ENCODE measurements at places on chromosomes 7 and 10.

- no peak for DNase-seq
Measured at GRCh38 chr7:132368246-132368900, 207.9 kb downstream of the PLXNA4 start.

DNA sequence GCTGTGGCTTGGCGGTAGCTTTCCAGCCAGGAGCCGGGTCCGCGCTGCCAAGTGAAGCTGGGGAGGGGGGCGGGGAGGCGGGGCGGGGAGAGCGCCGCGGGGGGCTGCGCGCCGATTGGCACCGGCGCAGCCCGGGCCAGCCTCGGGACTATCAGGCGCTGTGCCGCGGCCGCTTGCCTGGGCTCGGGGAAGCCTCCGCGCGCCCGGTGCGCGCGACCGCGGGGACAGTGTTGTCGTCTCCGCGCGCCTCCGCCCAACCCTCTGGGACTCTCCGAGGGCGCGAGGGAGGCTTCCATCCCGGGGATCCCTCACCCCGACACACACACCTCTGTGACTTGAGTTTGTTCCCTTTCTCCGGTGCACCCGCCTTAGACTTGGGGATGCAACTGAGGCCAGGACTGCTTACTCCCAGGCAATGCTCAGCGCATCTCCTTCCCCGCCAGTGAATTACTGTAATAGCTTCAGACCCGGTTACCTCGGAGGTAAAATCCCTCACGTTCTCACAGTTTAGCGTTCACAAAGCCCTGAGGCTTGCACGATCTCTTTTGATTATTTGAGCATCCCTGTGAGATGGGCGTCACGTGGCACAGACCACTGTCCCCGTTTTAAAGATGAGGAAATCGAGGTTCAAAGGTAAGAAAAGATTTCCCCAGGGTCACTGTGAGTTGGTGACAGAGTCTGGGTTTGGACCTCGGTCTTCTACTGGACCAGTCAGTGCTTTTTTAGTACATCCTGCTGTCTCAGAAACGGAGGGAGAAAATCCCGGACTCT lies at the start of gene NKX1-2:
Gene NKX1-2, minus strand, starts transcription at position 24 of the 771 bp plus-strand sequence. CDS start 92 bp downstream, outside the sequence.
- peak; percentile 49 for DNase-seq

DNA sequence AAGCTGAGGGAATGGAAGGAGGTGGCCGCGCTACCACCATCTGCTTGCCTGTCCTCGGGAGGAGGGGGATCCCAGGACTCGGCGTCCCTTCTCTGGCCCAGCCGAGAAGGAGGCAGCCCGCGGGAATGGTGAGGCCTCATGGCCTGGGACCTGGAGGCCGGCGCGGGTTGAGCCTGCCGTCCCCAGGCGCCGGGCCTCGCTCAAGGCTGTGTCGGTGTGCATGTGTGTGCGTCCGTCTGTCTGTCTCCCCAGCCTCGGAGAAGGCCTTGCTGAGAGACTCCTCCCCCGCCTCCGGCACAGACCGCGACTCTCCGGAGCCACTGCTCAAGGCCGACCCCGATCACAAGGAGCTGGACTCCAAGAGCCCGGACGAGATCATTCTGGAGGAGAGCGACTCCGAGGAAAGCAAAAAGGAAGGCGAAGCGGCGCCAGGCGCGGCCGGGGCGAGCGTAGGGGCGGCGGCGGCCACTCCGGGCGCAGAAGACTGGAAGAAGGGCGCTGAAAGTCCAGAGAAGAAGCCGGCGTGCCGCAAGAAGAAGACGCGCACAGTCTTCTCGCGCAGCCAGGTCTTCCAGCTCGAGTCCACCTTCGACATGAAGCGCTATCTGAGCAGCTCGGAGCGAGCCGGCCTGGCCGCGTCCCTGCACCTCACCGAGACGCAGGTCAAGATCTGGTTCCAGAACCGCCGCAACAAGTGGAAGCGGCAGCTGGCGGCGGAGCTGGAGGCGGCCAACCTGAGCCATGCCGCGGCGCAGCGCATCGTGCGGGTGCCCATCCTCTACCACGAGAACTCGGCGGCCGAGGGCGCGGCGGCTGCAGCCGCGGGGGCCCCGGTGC lies 1.3 kb downstream of the HMX3 start:
- peak; percentile 53 for DNase-seq

- peak; percentile 21 for DNase-seq
Measured at GRCh38 chr7:43077732-43078391, 34.6 kb upstream of the HECW1 start.

DNA sequence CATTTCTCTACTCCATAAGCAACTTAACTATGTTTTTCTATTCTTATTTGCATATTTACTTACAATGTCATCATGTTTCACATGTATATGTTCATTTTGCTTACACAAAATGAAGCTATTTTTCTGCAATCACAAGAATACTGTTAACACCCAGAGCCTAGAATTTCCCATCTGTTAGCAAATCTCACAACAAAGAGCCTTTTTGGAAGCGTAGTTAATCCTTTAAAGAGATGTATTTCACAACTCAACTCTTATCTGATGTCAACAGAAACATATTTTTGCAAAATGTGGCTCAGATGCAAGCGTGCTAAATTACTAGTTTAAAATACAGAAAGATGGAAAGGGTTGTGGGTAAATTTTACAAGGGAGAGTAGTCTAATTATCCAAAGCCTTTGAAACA lies 110.6 kb upstream of the COL1A2 start:
- no peak for DNase-seq

DNA sequence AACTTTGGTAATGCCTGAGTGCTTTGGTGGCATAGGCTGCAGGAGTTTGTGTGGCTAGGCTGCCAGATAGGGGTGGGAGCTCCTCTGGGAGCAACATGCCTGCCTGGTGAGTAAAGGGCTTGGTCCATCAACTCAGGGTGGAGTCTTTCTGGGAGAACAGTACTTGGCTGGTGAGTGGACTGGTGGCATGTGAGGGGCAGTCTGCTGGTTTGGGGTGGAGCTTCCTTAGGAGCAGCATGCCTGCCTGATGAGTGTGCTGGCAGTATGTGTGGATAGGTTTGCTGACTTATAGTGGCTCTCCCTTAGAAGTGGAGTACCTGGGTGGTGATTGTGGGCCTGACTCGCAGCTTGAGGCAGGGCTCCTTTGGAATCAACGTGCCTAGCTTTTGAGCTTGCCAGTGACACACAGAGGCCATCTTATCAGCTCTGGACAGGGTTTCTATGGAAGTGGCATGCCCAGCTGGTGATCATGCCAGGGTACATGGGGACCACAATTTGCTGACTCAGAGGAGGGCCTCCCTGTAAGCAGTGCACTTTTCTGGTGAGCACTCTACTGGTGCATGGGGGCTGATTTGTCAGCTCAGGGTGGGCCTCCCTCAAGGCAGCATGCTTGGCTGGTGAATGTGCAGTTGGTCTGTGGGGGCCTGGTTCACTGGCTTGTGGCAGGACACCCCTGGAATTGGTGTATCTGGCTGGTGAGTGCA lies 35.0 kb upstream of the SRI start:
- no peak for DNase-seq

DNA sequence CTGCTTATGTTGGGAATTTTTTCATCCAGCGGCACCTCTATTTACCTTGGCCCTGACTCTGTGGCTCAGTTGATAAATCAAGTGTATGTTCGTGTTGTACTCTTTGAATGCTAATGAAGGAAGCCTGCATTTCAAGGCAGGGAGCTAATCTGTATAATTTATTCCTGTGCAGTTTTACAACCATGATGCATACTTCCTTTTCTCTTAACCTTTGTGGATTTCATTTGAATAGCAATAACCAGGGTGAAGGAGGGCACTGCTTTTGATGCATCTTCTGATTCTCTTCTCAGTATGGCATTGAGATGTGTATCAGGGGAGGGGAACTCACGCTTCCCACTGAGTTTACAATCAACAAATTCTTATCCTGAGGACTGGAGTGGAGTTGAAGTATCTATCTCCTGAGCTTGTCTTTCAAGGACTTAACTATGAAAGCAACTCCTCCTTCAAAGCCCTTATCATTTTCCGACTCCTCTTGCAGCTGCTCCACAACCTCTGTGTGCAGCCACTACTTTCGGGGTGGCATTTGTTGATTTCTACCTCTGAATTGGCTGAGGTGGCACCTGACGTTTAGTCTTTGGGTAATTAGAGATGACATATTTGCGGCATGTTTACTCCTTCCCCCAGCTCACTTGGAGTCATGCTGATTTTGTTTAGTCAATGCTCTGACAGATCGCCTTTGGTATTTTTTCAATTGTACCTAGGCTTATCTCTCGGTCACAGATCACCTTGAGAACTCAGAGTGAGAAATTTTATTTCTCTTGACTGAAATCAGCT lies 275.2 kb downstream of the PHTF2 start:
- DNase-seq, result no peak

DNA sequence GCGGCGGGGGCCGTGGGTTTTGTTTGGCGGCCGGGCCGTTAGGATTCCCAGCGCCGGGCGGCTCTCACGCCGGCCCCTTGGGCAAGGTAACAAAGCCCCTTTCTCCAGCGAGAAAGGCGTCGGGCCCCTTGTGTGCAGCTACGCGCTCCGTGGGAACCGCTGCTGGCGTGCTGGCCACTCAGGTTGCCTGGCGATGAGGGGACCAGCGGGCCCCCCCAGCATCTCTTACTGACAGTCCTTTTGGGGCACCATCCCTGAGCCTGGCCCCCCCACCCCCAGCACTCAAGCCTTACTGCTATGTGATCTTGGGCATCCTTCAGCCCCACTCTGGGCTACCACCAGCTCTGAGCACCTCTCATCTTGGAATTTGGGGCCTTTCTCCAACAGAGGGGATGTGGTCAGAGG lies 1.8 kb downstream of the LFNG start:
- no peak for DNase-seq

DNA sequence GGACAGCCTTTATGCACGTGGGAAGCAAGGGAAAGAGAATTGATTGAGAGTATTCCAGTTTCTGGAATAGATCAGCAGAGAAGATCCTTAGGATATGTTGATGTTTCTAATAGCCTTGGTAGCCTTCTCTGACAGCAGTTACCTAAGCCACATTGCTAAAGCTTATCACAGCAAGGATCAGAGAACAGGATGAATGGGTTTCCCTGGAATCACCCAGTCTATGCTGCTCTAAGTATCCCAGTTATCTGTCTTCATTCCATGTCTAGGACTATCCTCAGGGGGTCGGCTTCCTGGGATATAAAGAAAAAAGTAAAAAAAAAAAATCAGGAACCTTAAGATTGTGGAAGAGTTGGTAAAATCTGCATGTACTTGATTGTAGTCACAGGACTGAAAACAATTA lies 352.0 kb upstream of the AKR1E2 start:
- no peak for DNase-seq

GRCh38 chr7:22894546-22894945 lies 71.9 kb upstream of the TOMM7 start:
- no peak for DNase-seq

DNA sequence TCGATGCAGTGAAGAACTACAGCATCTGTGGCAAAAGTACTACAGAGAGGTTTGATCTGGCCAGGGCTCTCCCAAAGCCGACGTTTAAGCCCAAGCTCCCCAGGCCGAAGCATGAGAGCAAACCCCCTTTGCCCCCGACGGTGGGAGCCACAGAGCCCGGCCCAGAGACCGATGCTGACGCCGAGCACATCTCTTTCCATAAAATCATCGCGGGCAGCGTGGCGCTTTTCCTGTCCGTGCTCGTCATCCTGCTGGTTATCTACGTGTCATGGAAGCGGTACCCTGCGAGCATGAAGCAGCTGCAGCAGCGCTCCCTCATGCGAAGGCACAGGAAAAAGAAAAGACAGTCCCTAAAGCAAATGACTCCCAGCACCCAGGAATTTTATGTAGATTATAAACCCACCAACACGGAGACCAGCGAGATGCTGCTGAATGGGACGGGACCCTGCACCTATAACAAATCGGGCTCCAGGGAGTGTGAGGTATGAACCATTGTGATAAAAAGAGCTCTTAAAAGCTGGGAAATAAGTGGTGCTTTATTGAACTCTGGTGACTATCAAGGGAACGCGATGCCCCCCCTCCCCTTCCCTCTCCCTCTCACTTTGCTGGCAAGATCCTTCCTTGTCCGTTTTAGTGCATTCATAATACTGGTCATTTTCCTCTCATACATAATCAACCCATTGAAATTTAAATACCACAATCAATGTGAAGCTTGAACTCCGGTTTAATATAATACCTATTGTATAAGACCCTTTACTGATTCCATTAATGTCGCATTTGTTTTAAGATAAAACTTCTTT lies 2.3 kb downstream of the LRRTM3 start:
- DNase-seq, result peak; percentile 4

DNA sequence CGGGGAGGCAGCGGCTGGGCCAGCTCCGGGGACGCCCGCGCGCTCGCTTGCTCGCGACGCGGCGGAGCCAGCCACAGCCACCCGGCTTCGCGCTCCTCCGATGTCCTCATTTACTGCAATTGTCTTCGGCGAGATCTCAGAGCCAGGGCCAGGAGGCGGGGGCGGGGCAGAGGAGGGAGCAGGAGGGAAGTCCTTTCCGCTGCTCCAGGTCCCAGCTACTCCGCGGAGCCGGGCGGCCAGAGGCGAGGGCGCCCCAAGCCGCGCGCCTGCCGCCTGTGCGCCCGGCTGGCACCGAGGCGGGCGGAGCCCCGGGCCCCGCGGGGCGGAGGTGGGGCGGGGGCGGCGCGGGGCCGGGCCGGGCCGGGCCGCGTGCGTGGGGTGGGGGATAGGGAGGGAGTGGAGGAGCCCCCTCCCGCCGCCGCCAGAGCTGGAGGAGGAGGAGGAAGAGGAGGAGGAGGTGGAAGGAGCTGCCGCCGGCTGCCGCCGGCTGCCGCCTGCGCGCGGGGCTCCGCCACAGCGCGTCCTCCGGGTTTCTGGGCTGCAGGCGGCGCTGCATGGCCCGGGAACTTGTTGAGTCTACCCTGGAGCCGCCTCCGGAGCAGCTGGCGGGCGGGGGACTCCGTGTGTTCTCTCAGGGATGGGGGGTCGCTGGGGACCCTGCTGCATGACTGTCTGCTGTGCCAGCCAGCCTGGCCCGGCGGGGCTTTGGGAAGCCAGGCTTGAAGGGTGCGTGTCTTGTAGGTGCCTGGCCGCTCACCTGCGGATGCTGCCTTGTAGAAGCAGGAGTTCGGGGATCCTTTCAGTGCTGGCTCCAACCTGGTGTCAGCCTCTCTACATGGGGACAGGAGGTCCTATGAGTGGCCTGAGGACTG lies at the start of gene INSYN2A:
Gene INSYN2A, minus strand, starts transcription at position 310 of the 872 bp plus-strand sequence. CDS start 20,196 bp downstream, outside the sequence.
- DNase-seq, result peak; percentile 26

- no peak for DNase-seq
Measured at GRCh38 chr10:98915911-98916310, 319.7 kb downstream of the HPSE2 start.

DNA sequence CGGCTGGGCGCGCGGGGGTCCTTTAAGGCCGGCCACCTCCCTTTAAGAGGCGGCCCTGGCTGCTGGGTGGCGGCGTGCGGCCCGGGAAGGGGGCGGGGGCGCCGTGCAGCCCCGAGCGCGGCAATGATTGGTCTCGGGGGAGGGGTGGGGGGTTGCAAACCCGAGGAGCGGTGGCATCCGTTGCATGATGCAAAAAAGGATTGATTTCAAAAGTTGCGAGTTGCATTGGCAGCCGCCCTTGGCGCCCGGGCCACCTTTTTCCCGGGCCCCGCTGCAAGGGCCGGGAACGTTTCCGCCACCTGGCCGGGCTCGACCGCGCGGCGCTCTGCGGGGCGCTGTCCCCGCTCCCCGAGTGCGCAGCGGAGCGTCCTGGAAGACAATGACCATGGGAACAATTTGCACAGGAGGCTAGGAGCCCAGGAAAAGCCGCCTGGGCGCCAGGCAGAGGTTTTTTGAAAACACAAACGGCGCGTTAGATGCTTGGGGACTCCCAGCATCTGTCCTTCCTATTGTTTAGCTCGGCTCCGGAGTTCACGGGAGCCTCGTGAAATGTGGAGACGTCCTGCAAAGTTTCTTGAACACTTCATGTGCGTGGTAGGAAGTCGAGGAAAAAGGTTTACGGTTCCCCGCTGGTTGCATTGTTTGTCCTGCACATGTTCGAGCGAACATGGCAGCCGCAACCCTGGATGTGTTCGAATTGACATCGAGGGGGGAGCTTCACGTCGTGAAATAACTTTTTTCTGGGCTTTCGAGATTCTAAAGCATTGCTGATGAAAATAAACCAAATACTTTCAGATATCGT lies at the start of gene SEPHS1:
Gene SEPHS1, minus strand, starts transcription at position 78 of the 802 bp plus-strand sequence. CDS start 3,343 bp downstream, outside the sequence.
- peak; percentile 93 for DNase-seq

- no peak for DNase-seq
Measured at GRCh38 chr10:53325066-53325465, 552.5 kb upstream of the MBL2 start.
